Naive B cell (primary cell): ENCODE measurements at places on chromosomes 1 and 21. TPM values are rescaled to one million over a fixed set of nuclear protein-coding genes. Genes with fewer than 3 reads are reported as not detected.

The CAMK2N1 gene
- polyA plus RNA-seq = not detected

The DYNLT5 gene
- polyA plus RNA-seq = not detected

The ATG4C gene
- 37.8 TPM for polyA plus RNA-seq

The NEXN gene
- polyA plus RNA-seq = 1.4 TPM

The PTGFR gene
- not detected for polyA plus RNA-seq

The NT5C1A gene
- not detected for polyA plus RNA-seq

The ABCA4 gene
- polyA plus RNA-seq = not detected

The NPL gene
- 1.5 TPM for polyA plus RNA-seq

The TMIGD3 gene
- polyA plus RNA-seq = not detected

The HPDL gene
- polyA plus RNA-seq = 0.86 TPM

The PGLYRP4 gene
- polyA plus RNA-seq = not detected

The MORN1 gene
- 6.5 TPM for polyA plus RNA-seq

The S100A7 gene
- not detected for polyA plus RNA-seq

The PANK4 gene
- 10.4 TPM for polyA plus RNA-seq

The NEK7 gene
- 37.2 TPM for polyA plus RNA-seq

The PRR9 gene
- not detected for polyA plus RNA-seq

The SMCP gene
- polyA plus RNA-seq = not detected

The OR14K1 gene
- not detected for polyA plus RNA-seq

The TSPEAR gene
- polyA plus RNA-seq = not detected

The ALX3 gene
- not detected for polyA plus RNA-seq
